ENCODE measurements at places on chromosomes 12 and 14. TPM values are rescaled to one million over a fixed set of nuclear protein-coding genes. Genes with fewer than 3 reads are reported as not detected.

- DNase-seq: no peak
Measured at GRCh38 chr14:62079038-62079437, 316.8 kb downstream of the SNAPC1 start.

DNA sequence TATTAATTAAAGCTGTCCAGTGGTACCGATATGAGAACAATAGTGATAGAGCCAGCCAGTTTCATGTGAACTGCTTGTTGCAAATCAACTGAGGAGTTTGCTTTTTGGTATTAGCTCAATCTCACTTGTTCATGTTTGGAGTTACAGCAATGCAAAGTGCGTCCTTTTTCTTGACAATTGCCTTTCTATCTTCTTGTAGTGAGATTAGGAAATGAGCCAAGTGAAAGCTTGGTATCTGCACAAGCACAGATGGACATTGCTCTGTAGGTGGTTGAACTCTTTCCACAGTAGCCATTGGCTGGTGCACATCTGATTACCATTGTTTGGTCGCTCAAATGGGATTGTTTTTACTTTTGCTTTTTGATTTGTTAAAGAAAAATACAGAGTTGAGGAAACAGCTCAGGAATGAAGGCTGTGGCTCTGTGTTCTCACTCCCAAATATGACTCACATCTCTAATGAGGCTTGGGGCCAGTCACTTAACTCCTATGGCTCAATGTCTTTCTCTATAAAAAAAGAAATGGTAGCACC is 241.4 kb downstream of the BMP4 start:
- DNase-seq: peak; percentile 11

The DMAC2L gene
- 33.1 TPM for polyA plus RNA-seq

The CLEC12A gene
- 0.85 TPM for polyA plus RNA-seq

- DNase-seq: no peak
Measured at GRCh38 chr12:76010732-76011458, 20.7 kb downstream of the PHLDA1 start.

DNA sequence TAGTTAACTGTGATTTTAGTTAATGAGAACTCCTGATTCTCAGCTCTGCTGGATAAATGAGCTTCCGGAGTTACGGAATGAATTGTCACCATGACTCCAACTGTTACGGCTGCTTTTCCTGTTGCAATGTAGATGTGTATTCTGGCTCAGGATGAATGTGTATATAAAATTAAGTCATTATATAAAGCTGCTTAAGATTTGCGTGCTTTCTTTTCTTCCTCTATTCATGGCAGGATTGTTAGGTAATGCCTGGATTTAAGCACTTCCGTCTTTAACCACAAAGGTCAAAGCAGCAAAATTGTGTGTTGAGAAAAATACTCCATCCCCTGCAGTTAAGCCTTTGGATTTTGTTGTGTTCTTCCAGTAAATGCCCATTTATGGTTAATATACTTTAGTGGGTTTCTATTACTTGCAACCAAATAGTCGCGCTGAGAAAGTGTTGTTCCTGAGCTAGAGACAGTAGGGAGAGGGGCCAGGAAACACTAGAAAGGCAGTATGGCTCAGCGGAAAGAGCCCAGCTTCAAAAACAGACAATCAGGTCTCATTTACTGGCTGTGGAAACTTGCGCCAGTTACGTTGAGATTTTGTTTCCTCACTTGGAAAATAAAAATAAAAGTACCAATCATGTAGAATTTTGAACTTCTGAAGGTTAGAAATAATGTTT is 9.4 kb upstream of the CCDC175 start:
- no peak for DNase-seq

DNA sequence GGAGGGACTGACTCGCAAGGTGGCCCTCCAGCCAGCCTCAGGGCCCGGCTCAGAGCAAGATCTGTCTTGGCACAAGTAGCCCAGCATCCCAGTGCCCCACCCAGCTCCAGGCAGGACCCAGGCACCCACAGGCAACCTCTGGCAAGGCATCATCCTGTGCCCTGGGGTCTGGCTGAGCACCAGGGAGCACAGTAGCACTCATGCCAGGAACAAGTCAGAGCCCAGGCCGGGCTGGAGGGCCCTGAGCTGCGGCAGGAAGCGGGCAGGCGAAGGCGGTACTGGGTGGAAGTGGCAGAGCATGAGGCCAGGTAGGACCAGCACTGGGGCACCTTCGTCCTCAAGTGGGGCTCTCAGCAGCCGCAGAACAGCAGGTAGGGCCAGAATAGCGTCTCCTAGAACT is 5.2 kb upstream of the DIO3 start:
- no peak for DNase-seq

The AMHR2 gene
- polyA plus RNA-seq: 0.63 TPM

The FSCB gene
- polyA plus RNA-seq: not detected

- DNase-seq: no peak
Measured at GRCh38 chr12:2832550-2833127, 2.2 kb downstream of the NRIP2 start.

- no peak for DNase-seq
Measured at GRCh38 chr12:63958876-63959580, 114.5 kb downstream of the SRGAP1 start.

DNA sequence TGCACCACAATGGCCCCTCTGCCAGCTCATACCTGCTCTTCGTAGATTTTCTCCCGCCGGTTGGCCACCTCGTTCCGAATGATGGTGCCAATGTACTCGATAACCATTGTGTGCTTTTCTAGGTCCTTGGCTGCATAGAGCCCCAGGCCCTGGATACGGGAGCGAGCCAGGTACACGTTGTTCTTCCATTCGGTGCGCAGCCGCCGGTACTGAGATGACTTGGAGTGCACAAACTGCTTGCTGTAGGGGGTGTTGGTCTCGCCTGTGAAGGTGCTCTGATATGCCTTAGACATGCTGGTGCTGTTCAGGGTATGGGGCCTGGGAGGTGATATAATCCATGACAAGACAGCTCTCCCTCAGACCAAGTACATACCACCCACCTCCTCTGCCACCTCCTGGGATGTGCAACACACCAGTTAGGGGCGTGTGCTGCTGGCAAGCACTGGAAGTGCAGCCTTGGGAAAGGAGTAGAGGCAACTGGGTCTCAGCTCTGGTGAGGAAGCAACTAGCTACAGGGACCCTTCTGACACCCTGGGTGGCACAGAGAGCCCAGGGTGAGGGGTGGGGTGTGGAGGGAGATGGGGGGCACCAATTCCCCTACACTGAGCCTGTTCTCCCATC is 4.1 kb upstream of the PRKAG1 start:
- DNase-seq: no peak

- no peak for DNase-seq
Measured at GRCh38 chr12:90682398-90682797, 272.6 kb downstream of the CCER1 start.

DNA sequence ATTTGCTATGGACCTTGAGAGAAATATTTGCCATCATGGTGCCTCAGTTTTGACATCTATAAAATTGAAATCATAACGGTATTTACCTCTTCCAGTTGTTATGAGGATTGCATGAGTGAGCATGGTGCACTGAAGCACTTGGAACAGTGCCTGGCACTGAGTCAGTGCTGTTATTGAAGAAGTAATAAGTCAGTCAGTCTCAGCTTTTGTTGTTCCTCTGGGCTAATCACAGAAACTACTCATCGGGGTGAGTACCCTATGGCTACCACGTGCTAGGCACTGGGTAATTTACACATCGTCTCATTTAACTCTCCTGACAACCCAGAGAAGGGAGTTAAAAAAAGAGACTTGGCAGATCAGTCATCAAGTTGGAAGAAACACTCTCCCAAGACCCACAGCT is 159.5 kb upstream of the NRXN3 start:
- no peak for DNase-seq

DNA sequence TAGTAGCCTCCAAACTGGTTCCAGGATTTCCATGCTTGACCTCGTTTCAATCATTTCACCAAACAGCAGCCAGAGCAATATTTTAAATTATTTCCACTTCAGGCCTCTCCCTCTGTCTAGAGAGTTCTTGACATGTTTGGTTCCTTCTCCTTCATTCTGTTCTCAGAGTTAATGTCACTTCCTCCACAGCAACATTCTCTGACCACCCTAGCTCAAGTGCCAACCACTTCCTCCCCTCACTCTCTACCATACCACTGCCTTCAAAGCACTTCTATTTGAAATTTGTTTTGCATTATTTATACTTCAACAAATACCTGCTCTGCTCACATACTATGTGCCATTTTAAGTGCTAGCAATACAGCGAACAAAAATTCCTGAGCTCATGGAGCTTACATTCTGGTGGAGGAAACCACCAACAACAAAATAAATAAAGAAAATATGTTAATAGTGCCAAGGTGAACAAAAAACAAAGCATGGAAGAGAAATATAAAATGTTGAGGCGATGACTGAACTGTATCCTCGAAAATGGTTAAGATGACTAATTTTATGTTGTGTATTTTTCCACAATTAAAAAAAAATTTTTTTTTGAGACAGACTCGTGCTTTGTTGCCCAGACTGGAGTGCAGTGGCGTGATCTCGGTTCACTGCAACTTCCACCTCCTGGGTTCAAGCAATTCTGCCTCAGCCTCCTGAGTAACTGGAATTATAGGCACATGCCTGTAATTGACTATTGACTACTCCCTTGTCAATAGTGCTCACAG is 17.3 kb downstream of the BAZ1A start:
- DNase-seq: no peak

The FAM90A1 gene
- polyA plus RNA-seq: 3.8 TPM

The CDKN3 gene
- polyA plus RNA-seq: 32.8 TPM

DNA sequence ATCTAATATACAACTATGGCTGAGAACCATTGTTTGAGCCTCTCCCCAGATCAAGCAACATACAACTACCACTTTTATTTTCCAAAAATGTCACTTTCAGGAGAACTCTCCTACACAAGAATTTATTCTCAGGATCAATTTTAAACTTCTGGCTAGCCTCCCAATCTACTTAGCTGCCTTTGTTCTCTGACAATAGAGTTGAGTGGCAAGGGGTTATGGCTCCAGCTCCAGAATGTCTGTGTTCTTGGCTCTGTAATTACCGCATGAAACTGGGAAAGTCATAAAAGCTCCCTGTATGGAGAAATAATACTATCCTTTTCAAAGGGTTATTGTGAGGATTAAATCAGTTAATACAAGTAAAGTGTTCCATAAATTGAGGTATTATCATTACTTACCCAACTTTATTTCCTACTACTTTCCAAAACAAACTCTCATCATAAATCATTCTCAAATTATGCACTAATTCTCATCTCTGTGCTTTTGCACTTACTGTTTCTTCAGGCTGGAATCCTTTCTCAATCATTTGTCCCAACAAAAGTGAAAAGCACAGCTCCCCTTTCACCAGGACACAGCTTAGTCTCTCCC is 121.9 kb downstream of the GARIN6 start:
- DNase-seq: no peak

- DNase-seq: no peak
Measured at GRCh38 chr12:126883697-126884096, 1383.3 kb upstream of the TMEM132C start.

DNA sequence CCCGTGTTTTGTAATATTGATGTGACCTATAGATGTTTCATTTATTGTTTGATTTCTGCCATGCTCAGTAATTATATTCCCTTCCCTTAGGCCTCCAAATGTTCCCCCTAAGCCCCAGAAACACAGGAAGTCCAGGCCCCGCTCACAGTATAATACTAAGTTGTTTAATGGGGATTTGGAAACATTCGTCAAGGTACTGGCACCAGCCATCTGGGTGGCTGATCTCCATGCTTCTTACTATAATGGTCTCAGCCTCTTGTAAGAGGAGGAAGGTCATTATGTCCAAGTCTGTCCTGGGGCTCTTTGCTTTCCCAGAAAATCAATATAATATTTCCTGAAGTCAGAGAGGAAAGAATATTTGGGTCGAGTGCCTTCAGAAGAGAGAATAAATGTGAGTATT is 130.9 kb downstream of the KICS2 start:
- DNase-seq: no peak

DNA sequence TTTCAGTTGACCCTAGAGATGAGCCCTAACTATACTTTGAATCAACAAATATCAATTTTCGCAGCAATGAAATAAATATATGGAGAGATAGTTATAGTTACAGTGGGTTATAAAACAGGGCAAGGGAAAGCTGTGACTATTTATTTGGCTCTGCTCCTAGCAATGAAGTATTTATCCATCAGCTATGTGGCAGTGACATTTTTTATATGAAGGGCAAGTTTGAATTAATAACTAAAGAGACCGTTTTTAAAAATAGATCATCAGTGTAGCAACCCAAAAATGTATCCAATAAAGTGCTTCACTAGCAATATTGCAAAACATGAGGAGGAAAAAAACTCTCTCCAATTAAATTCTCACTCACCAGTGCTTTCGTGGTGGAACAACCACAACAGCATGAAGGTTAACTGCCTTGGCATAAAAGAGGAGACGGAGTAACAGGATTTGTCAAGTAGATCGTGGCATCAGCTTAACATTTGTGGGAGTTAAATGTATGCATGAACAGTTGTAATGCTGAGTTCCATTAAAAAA is 58.1 kb upstream of the NUDT4 start:
- no peak for DNase-seq

GRCh38 chr12:62317017-62317416 is 56.8 kb downstream of the USP15 start:
- DNase-seq: no peak

DNA sequence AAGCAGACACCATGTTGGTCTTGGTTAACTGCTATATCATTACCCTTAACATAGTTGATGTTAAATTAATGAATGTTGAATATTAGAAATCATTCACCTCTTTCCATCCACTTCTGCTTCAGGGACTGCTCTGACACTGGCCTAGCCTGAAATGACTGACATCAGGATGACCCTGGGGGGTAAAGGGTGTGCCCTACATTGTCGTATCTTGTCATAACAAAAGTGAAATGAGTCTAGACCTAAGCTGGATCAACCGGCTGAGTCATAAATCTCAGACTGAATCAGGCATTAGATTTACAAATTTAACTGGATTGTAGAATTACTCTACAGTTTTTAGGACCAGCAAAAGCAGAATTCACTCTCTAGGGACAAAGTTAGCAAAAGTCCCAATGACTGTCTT is 35.3 kb downstream of the KICS2 start:
- no peak for DNase-seq

GRCh38 chr12:62783881-62784280 is 151.1 kb downstream of the PPM1H start:
- DNase-seq: no peak

- no peak for DNase-seq
Measured at GRCh38 chr12:4434301-4434700, 11.3 kb downstream of the FGF6 start.

- no peak for DNase-seq
Measured at GRCh38 chr12:25976289-25976688, 17.8 kb downstream of the RASSF8 start.

GRCh38 chr12:115249671-115250278 is 565.8 kb upstream of the TBX3 start:
- no peak for DNase-seq

GRCh38 chr14:64767215-64767964 is 63.2 kb downstream of the PLEKHG3 start:
- no peak for DNase-seq

The PRB4 gene
- not detected for polyA plus RNA-seq

The INSM2 gene
- polyA plus RNA-seq: not detected

GRCh38 chr14:104644656-104645378 is 40.2 kb upstream of the TMEM179 start:
- DNase-seq: no peak

GRCh38 chr12:132024758-132025157 is 75.0 kb downstream of the EP400 start:
- no peak for DNase-seq

GRCh38 chr14:105333613-105334364 is 19.2 kb downstream of the PACS2 start:
- no peak for DNase-seq

The LRRC74A gene
- not detected for polyA plus RNA-seq

GRCh38 chr12:4270831-4271716 is 2.5 kb upstream of the CCND2 start:
- DNase-seq: peak; percentile 74

The ADAMTS20 gene
- 1.2 TPM for polyA plus RNA-seq

The EVL gene
- polyA plus RNA-seq: 163 TPM

The KCNMB4 gene
- 25.3 TPM for polyA plus RNA-seq

- no peak for DNase-seq
Measured at GRCh38 chr12:11895421-11896078, 175.2 kb upstream of the BCL2L14 start.

The RPL10L gene
- polyA plus RNA-seq: not detected
